ENCODE measurements at places on chromosomes 16 and 17. TPM values are rescaled to one million over a fixed set of nuclear protein-coding genes. Genes with fewer than 3 reads are reported as not detected.

GRCh38 chr16:46961373-46962353 lies 11.8 kb downstream of the DNAJA2 start:
- H3K4me3 ChIP-seq: no peak overlapping the region
- no peaks in the 10 kb centered on the region for H3K27me3 ChIP-seq

GRCh38 chr17:9671559-9671958 lies 26.2 kb downstream of the USP43 start:
- peaks cover 32% of the 10 kb centered on the region for H3K27me3 ChIP-seq
- no peak for DNase-seq
- H3K4me1 ChIP-seq: peaks cover 2% of the 10 kb centered on the region
- no peak overlapping the region for H3K4me3 ChIP-seq
- H3K36me3 ChIP-seq: no peaks in the 10 kb centered on the region

- H3K36me3 ChIP-seq: peaks cover 11% of the 10 kb centered on the region
- H3K4me1 ChIP-seq: peaks cover 18% of the 10 kb centered on the region
- H3K27me3 ChIP-seq: no peaks in the 10 kb centered on the region
- H3K4me3 ChIP-seq: peak overlapping the region; percentile 94
- DNase-seq: no peak
- peak overlapping the region; percentile 75 for H3K27ac ChIP-seq
Observed at GRCh38 chr17:3695129-3695722, 729 bp downstream of the P2RX5 start.

GRCh38 chr16:53947642-53948041 lies 243.7 kb downstream of the FTO start:
- no peak for DNase-seq
- no peak overlapping the region for H3K4me3 ChIP-seq
- H3K36me3 ChIP-seq: no peaks in the 10 kb centered on the region
- H3K4me1 ChIP-seq: peaks cover 21% of the 10 kb centered on the region

GRCh38 chr17:82380860-82381702 lies 9.5 kb downstream of the UTS2R start:
- no peak overlapping the region for H3K27ac ChIP-seq
- peaks cover 2% of the 10 kb centered on the region for H3K4me1 ChIP-seq
- no peak overlapping the region for H3K4me3 ChIP-seq
- H3K36me3 ChIP-seq: no peaks in the 10 kb centered on the region

- no peak overlapping the region for H3K27ac ChIP-seq
- peaks cover 9% of the 10 kb centered on the region for H3K36me3 ChIP-seq
- no peak for DNase-seq
- H3K4me1 ChIP-seq: peaks cover 36% of the 10 kb centered on the region
- no peaks in the 10 kb centered on the region for H3K27me3 ChIP-seq
Observed at GRCh38 chr16:3580251-3580651, 3.0 kb upstream of the NLRC3 start.

GRCh38 chr17:82085931-82086764 lies 11.9 kb downstream of the FASN start:
- H3K36me3 ChIP-seq: peaks cover 30% of the 10 kb centered on the region
- H3K27ac ChIP-seq: no peak overlapping the region
- H3K27me3 ChIP-seq: no peaks in the 10 kb centered on the region
- no peak for DNase-seq

GRCh38 chr16:31452631-31453106 lies 6.6 kb upstream of the ARMC5 start:
- no peaks in the 10 kb centered on the region for H3K27me3 ChIP-seq
- H3K4me3 ChIP-seq: no peak overlapping the region
- peaks cover 17% of the 10 kb centered on the region for H3K36me3 ChIP-seq
- peaks cover 45% of the 10 kb centered on the region for H3K4me1 ChIP-seq

- H3K27me3 ChIP-seq: peaks cover 5% of the 10 kb centered on the region
Observed at GRCh38 chr16:5509794-5510193, 412.2 kb upstream of the EEF2KMT start.

GRCh38 chr16:71568551-71568950 lies 8.3 kb downstream of the TAT start:
- H3K4me3 ChIP-seq: no peak overlapping the region
- H3K27me3 ChIP-seq: no peaks in the 10 kb centered on the region
- no peak overlapping the region for H3K27ac ChIP-seq
- H3K4me1 ChIP-seq: peaks cover 15% of the 10 kb centered on the region
- DNase-seq: no peak
- no peaks in the 10 kb centered on the region for H3K36me3 ChIP-seq

DNA sequence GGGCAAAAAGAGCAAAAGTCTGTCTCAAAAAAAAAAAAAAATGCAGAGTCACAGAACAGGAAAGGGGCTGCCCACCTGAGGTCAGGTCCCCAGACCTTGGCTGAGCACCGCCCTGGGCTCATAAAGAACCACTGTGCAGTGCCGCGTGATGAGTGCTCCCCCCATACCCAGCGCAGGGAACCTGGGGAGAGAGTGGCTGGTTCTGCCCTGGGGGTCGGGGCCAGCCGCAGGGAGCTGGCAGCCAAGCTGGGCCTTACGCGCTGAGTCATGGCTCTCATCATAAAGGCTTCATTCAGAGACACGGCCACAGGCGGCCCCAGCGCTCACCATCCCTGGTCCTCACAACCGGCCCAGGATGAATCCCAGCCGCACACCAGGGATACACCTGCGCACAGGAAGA lies 80.7 kb downstream of the RAB11FIP4 start:
- H3K36me3 ChIP-seq: no peaks in the 10 kb centered on the region
- H3K4me1 ChIP-seq: no peaks in the 10 kb centered on the region
- H3K27ac ChIP-seq: no peak overlapping the region
- H3K27me3 ChIP-seq: no peaks in the 10 kb centered on the region

- no peaks in the 10 kb centered on the region for H3K4me1 ChIP-seq
- H3K4me3 ChIP-seq: no peak overlapping the region
- DNase-seq: peak; percentile 66
- H3K27me3 ChIP-seq: no peaks in the 10 kb centered on the region
- no peaks in the 10 kb centered on the region for H3K36me3 ChIP-seq
Observed at GRCh38 chr16:1057252-1057932, 15.2 kb upstream of the SSTR5 start.

- H3K27me3 ChIP-seq: no peaks in the 10 kb centered on the region
- peak overlapping the region; percentile 89 for H3K4me3 ChIP-seq
- DNase-seq: no peak
Observed at GRCh38 chr17:47831934-47832327, 461 bp downstream of the LRRC46 start.

The OR4D1 gene
- 0.21 TPM for total RNA-seq

The ABHD15 gene
- total RNA-seq: 4.0 TPM

The DOC2B gene
- 0.14 TPM for total RNA-seq

The ADGRG3 gene
- 0.14 TPM for total RNA-seq

The TPSD1 gene
- total RNA-seq: not detected

The EXOC3L1 gene
- total RNA-seq: not detected

The PPP1R1B gene
- 0.14 TPM for total RNA-seq

The OR1A2 gene
- total RNA-seq: not detected

The KCNJ18 gene
- total RNA-seq: not detected

The HS3ST3A1 gene
- total RNA-seq: 0.91 TPM

The KRT40 gene
- total RNA-seq: not detected
